ENCODE measurements at places on chromosomes 16 and 17. TPM values are rescaled to one million over a fixed set of nuclear protein-coding genes. Genes with fewer than 3 reads are reported as not detected.

The IKZF3 gene
- not detected for total RNA-seq

The CRHR1 gene
- total RNA-seq, result not detected

The DPEP3 gene
- not detected for total RNA-seq

The SERPINF2 gene
- 1.2 TPM for total RNA-seq

The KCNG4 gene
- total RNA-seq, result not detected

The SLFN14 gene
- total RNA-seq, result not detected

The KLHL10 gene
- 0.08 TPM for total RNA-seq

The FBXO39 gene
- total RNA-seq, result not detected

The PMFBP1 gene
- 0.05 TPM for total RNA-seq

The OR3A3 gene
- not detected for total RNA-seq

The ZNF423 gene
- total RNA-seq, result 0.11 TPM

The GNGT2 gene
- 0.44 TPM for total RNA-seq

The ASB16 gene
- total RNA-seq, result not detected

The CCT6B gene
- 0.37 TPM for total RNA-seq

The RAI1 gene
- total RNA-seq, result 40.1 TPM

The ZNF469 gene
- 11.1 TPM for total RNA-seq

The RSPRY1 gene
- total RNA-seq, result 24.6 TPM

The MT3 gene
- 0.40 TPM for total RNA-seq

The HOXB7 gene
- total RNA-seq, result 31.1 TPM

The KRT16 gene
- 1.1 TPM for total RNA-seq

The SMARCD2 gene
- 61.0 TPM for total RNA-seq

The CDK5R1 gene
- 3.5 TPM for total RNA-seq

The TMC8 gene
- total RNA-seq, result 0.29 TPM

The CCL4L2 gene
- not detected for total RNA-seq

The FXR2 gene
- 63.0 TPM for total RNA-seq

The ATP2A3 gene
- 4.6 TPM for total RNA-seq

The AATK gene
- 0.34 TPM for total RNA-seq

The TSNAXIP1 gene
- total RNA-seq, result 0.34 TPM

The NGFR gene
- total RNA-seq, result 0.69 TPM

The HEXIM1 gene
- total RNA-seq, result 47.0 TPM

The CEP295NL gene
- 0.31 TPM for total RNA-seq

The HBQ1 gene
- total RNA-seq, result 6.9 TPM

The ITGAL gene
- 0.10 TPM for total RNA-seq

The CPHXL2 gene
- not detected for total RNA-seq

The NXPH3 gene
- 0.37 TPM for total RNA-seq

The AXIN2 gene
- 0.96 TPM for total RNA-seq

The CSH2 gene
- total RNA-seq, result not detected

The KCNH6 gene
- total RNA-seq, result not detected

The TP53TG3 gene
- 0.45 TPM for total RNA-seq

The DRC3 gene
- 2.8 TPM for total RNA-seq

The SOST gene
- total RNA-seq, result not detected

The NOMO2 gene
- total RNA-seq, result 110 TPM

The ZPBP2 gene
- total RNA-seq, result not detected

The SLC6A2 gene
- total RNA-seq, result not detected

The DNAH3 gene
- total RNA-seq, result 0.07 TPM

The IRX3 gene
- total RNA-seq, result 4.5 TPM

The TMIGD1 gene
- not detected for total RNA-seq

The ARL5C gene
- not detected for total RNA-seq

The DPH1 gene
- total RNA-seq, result 41.3 TPM

The KRTAP2-2 gene
- not detected for total RNA-seq

The RPL23 gene
- total RNA-seq, result 2,606 TPM

The HS3ST2 gene
- total RNA-seq, result not detected

The PTGES3L gene
- total RNA-seq, result 1.4 TPM

The MT4 gene
- total RNA-seq, result not detected

The SPIRE2 gene
- total RNA-seq, result 6.6 TPM

The TBC1D3E gene
- total RNA-seq, result not detected

The DCUN1D3 gene
- 4.2 TPM for total RNA-seq

The CNTNAP4 gene
- total RNA-seq, result not detected

All from A549 treated with RU486 at 1 μM for 4 hours (cell line).